ENCODE measurements at places on chromosomes 2 and 18.

DNA sequence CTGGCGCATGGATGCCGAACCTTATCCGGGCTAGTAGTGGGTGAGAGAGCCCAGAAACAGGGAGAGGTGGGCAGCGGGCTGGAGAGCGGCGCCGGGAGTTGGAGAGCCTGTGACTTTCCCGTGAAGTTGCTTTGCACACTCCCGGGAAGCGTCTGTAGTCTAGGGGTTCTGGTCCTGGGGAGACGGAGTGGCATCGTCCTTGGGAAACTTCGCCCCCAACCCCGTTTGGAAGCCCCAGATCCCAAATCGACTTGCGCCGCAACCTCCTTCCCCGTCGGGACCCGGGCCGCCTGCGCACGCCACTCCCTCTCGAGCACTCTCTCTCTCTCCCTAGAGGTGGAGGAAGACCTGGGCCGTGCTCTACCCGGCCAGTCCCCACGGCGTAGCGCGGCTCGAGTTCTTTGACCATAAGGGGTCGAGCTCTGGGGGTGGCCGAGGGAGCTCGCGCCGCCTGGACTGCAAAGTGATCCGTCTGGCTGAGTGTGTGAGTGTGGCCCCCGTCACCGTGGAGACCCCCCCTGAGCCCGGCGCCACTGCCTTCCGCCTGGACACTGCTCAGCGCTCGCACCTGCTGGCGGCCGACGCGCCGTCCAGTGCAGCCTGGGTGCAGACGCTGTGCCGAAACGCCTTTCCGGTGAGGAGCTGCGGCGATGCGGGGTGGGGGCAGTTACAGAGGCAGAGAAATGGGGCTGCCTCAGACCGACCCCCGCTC, 456 bp downstream of the DOK1 start:
- DNase-seq: no peak

DNA sequence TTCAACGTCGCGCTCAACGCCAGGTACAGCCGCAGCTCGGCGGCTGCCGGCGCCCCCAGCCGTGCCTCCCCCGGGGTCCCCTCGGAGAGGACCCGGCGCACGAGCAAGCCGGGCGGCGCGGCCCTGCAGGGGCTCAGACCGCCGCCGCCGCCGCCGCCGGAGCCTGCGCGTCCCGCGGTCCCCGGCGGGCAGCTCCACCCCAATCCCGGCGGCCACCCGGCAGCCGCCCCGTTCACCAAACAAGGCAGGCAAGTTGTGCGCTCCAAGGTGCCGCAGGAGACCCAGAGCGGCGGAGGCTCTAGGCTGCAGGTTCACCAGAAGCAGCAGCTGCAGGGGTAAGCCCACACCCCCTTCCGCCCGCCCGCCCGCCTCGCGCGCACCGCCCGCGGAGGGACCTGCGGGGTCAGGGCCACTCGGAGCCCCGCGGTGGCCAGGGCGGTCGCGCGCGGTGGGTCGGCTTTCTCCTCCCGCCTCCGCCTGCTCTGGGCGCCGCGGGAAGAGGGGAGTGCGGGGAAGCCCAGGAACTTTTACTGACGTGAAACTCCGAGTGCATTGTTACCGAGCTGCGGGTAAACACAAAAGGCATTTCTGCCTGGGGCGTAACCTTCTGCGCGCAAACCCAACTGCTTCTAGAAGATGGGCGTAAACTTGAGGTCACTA, 861 bp downstream of the LTBP1 start:
- peak; percentile 25 for DNase-seq

DNA sequence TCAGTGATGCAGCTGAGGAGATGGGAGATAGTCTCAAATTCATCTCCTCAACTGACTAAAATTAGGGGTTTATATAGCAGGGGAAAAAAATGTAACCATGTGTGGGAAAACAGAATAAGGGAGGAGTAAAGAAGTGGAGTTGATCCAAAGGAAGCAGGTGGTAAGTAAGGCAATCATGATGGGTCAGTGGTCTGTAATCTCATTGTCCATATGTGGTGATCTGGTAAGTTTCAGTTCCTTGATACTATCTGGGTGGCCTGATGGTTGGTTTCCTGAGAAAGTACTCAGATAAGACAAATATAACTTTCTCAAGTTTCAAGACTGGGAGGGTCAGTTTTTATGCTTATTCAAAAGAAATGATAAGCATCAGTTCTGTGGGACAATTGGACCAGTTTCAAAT, 312.3 kb upstream of the KCNJ3 start:
- no peak for DNase-seq

GRCh38 chr18:57390044-57390443, 37.7 kb downstream of the ST8SIA3 start:
- no peak for DNase-seq

DNA sequence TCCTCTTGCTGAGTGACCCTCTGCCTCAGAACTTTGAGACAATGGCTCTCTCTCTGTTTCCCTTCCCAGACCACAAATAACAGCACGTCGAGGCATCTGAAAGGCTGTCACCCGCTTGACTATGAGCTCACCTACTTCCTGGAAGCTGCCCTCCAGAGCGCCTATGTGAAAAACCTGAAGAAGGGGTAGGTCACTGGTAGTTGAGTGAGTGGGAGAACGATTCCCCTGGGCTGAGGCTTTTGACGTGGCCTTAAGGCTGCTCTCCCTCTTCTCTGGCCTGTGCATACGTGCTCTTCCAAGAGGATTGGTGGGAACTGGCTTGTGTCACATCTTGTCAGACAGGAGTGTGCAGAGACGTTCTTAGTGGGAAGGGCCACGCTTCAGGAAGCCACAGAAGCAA, 63.1 kb upstream of the MCFD2 start:
- no peak for DNase-seq

DNA sequence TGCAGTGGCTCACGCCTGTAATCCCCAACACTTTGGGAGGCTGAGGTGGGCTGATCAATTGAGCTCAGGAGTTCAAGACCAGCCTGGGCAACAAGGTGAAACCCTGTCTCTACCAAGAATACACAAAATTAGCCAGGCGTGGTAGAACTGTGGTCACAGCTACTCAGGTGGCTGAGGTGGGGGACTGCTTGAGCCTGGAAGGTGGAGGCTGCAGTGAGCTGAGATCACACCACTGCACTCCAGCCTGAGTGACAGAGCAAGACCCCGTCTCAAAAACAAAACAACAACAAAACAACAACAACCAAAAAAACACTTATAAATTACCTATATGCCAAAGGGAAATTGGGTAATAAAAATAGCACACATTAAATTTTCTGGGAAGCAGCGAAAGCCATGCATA, 141.6 kb downstream of the HDAC4 start:
- DNase-seq: no peak

DNA sequence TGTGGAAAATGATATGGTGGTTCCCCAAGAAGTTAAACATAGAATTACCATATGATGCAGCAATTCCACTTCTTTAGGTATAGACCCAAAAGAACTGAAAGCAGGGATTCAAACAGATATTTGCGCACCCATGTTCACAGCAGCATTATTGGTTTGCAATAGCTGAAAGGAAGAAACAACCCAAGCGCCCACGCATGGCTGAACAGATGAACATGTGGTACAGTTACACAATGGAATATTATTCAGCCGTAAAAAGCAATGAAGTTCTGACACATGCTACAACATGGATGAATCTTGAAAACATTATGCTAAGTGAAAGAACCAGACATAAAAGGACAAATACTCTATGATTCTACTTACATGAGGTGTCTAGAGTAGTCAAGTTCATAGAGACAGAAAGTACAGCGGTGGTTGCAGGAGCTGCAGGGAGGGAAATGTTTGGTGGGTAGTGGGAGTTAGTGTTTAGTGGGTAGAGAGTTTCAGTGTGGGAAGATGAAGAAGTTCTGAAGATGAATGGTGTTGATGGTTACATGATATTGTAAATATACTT, 26.7 kb upstream of the ASPRV1 start:
- DNase-seq: no peak

DNA sequence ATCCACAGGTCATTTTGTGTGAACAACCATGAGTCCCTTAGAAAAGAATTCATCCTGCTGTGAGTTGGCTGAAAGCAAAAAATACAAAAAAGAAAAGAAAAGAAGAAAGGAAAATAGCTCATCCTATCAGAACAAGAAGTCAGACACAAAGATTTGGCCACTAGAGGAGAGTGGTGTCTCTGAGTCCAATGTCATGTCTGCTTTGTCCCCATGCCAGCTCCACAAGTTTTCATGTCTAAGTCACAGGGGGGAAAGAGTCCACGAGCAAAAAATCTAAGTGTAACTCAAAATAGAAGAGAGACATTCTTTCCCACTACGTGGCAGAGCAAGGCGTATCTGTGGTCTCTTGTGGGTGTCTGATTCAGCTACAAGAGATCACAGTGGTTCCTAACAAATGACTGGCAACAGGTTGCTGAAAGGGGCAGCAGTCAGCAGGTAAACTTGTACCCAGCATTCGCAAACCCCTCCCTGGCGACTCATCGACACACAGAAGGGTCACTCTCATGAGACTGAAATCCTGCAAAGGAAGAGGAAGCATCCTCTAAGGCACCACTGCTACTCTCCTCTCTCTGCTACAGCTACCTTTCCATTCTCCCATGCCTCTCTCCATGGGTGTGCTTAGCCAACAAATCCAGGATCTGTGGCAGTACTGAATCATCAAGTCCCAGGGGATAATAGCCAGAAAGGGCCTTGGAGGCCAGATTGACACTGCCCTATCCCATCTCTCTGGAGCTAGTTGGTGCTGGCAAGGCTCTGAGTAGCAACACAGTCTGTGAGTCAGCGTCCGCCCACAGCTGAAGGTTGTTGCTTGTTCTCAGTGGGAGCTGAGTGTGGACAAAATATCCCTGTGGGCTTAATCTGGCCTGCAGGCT, 123.0 kb upstream of the SLC39A10 start:
- no peak for DNase-seq

GRCh38 chr2:23697256-23698075, 229.5 kb downstream of the ATAD2B start:
- no peak for DNase-seq

- peak; percentile 15 for DNase-seq
These were observed 14.7 kb downstream of the KLF7 start for GRCh38 chr2:207151048-207151447.

DNA sequence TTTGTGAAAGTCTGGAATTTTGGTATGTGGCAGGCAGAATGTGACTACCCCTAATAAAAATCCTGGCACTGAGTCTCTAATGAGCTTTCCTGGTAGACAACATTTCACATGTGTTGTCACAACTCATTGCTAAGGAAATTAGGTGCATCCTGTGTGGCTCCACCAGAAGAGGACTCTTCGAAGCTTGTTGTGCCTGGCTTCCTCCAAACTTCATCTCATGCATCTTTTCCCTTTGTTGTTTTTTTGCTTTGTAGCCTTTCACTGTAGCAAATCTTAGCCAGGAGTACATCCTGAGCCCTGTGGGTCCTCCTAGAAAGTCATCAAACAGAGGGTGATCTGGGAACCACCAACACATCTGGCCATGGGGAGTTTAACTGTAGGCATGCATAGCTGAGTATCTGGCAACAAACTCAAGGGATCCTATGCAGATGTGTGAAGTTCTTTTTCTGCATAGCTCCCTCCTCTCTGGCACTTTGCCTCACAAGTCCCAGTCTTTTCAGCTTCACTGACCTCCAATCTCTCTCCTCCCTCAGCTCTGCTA, 42.1 kb upstream of the SERTAD2 start:
- no peak for DNase-seq

DNA sequence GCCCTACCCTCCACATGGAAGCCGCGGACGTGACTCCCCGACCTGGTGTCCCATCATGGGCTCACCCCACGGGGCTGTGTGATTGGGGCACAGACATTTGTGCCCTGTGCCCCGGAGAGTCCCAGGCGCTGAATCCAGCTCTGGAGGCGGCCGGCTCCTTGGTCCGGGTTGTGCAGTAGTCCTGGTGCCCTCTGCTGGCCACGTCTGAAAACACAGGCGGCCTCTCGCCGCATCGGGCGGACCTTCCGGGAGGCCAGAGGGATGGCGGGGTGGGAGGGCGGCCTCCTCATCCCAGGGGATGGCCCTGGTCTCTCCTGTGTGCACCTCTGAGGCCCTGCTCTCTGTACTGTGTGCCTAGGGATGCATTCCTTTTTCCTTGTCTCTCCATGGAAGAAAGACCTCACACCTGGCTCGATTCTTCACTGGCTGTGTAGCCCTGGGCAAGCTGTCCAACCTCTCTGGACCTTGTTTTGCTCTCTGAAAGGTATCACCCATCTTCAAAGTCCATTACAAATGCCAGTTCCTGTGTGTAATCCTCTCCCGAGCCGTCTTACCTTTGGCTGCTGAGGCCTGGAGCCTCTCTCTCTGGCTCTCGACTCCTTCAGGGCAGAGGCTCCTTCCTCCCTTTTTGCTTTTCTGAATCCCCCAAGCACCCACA, 27.6 kb downstream of the CELF4 start:
- DNase-seq: peak; percentile 51

DNA sequence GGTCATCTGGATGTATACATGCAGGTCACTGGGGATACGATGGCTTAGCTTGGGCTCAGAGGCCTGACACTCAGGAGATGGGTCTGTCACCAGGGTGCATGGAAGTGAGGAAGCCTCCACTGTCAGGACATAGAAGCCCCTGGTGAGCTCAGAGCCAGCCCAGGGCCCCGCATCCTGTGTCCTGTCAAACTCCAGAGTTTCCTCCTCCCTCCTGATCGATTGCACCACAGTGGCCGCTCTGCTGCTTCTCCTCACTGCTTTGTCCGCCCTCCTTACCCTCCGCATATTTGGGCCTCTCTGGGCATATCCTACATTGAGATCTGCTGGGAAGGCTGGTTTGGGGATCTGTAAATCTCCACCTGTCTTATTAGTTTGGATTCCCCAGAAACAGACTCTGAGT, 37.5 kb upstream of the ATG16L1 start:
- DNase-seq: no peak

DNA sequence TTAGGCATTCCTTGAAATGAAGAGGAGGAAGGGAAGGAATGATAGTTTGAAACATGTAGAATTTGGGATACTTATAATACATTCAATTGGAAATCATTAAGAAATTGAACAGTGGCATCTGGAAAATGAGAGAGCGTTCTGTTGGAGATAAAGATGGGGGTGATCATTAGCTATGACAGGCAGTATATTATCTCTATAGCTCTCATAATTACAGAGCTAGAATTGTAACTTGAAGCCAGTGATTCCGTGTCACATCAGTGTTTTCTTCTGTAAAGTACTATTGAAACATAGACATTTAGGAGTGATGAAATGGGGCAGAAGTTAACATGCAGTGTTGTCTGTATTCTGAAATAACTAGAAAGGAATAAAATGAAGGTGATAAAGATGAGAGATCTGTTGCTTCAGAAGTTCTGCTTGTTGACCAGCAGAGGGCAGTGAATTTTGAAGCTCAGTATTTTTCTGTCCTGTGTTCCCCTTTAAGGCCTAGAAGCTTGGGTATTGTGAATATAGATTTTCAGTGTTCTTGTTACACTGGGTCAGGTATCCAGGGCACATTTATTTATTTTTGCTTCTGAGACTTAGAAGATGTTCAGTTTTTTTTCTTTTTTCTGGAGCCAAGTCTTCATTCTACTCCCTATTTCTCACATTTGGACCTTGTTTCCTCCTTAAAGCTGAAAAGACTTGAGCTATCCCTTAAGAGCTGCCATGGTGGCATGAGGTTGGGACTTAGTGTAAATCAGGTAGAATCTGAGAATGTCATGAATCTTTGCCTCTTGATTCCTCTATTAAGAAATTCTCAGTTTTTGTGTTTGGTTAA, 157.4 kb downstream of the TAF4B start:
- peak; percentile 53 for DNase-seq

- no peak for DNase-seq
These were observed 174.9 kb downstream of the ASB1 start for GRCh38 chr2:238601433-238602222.

All from NCI-H2171 treated with DMSO at 0.1 percent for 48 hours (cell line).